H4 (cell line): ENCODE measurements at places on chromosomes 7 and 10. TPM values are rescaled to one million over a fixed set of nuclear protein-coding genes. Genes with fewer than 3 reads are reported as not detected.

Gene NKX2-3
- not detected in 2 replicates for total RNA-seq

Gene LRRD1
- 0.12 TPM in 1 of 2 replicates, not detected in the other for total RNA-seq

DNA sequence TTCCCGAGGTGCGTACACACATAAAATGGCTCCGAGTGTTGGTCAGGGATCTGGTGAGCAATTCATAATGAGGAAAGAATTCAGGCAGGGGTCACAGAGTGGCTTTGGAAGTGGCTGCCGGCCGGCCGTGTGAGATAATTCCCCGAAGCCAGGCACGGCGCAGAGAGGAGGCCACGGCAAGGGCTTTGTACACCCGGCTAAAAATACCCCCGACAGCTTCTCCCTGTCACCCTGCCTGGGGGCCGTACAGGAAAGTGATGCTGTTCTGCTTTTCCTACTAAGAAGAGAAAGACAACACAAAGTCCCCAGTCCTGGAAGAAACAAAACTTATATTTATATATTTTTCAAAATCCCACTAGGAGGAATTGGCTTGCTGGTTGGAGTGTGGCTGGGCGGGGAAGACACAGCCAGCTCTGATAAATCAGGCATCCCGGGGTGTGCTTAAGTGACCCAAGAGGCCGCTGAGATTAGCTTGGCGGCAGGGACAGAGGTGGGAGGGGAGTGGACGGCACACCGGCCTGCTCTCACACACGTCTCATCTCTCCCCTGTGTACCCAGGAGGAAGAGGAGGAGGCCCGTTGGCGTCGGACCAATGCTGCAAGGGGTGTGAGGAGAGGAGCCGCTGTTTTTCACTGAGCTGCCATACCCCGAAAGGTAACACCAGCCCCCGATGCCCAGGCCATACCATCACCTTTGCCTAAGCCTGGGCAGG, 70.5 kb downstream of the ZMIZ1 start:
- DNase-seq: peak; percentile 89

GRCh38 chr7:44519546-44519945, 21.6 kb downstream of the NPC1L1 start:
- DNase-seq: no peak

GRCh38 chr10:25441270-25441669, 266.5 kb downstream of the GPR158 start:
- no peak for DNase-seq

Gene VAX1
- not detected in 2 replicates for total RNA-seq

Gene AFAP1L2
- total RNA-seq: 0.70 and 1.3 TPM in 2 replicates

DNA sequence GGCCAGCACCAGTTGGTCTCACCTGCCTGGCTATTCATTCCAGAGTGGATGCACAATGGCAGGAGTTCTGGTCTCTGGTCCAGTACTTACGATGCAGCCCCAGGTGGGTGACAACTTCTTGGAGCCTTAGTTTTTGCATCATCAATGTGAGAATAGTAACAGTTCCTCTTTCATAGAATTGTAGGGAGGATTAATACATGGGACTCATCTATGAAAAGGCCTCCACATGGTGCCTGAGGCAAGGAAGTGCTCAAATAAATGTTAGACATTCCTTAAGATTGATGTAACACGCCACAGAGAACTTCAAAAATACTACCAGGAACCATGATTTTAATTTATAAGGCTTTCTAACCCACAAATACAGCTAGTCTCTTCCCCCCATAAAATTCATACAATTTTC, 120.1 kb upstream of the CHST15 start:
- DNase-seq: no peak

DNA sequence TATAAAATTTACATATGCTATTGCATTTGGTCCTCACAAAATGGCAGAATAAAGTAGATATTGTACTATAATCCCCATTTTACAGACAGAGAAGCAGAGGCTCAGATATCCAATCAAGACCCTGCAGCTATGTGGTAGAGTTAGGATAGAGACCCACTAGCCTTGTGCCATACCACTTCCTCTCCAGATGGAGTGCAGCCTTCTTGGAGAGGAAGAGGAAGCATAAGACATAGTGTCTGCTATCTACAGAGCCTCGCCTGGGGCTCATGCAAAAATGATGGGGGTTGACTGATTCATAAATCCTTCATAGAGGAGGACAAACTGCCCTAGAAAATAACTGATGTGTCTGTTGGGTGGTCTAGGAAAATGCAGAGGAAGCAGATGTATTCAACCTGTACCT, 447.3 kb downstream of the KCNMA1 start:
- no peak for DNase-seq

Gene NAT16
- total RNA-seq: not detected in 2 replicates

DNA sequence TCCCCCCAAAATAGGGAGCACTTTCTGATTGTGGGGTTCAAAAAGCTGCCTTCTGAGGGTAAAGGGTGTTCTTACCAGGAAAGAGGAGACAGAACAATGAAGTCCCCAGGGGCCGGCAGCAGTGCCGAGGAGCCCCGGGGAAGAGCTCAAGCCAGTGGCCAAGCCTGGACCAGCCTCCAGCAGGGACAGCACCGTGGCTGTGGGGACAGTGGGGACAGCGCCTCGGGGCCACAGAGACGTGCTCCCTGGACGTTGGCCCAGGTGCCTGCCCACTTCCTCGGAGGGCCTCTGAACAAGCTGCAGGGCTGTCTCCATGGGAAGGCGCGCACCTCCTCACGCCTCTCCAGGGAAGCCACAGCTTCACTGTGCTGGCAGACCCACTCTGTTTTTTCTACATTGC, 312.6 kb downstream of the PTPRN2 start:
- no peak for DNase-seq

DNA sequence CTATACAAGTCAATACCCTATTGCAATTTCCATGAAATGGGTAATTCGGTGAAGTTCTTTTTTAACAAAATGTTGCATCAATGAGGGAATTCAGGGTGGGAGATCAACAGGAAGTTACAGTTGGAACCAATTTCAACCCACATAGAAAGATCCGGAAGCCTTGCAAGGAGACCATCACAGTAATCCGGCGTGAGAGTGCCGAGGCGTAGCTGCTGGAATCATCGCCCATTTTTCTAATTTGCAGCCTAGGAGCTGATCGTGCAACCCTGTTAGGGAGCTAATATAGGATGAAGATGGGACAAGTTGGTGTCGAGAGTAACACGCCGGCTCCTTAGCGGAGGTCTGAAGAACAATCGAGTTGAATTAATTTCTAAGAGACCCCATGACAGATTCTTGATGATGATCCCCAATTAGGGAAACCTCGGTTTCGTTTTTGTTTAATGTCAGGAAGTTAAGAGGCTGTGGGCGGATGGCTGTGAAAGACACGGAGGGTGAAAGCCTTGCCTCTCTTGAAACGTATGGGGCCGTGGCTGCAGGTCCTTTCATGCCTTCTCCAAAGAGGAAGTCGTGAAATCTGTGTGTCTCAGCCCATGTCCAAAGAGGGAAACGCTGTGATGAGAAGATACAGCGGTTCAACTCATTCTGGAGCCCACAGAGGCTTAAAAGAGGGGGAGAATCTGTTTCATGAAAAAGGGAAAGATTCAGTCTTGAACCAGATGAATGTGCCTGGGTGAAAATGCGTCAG, 51.2 kb upstream of the CARD11 start:
- no peak for DNase-seq

Gene PPP1R17
- total RNA-seq: not detected in 2 replicates

DNA sequence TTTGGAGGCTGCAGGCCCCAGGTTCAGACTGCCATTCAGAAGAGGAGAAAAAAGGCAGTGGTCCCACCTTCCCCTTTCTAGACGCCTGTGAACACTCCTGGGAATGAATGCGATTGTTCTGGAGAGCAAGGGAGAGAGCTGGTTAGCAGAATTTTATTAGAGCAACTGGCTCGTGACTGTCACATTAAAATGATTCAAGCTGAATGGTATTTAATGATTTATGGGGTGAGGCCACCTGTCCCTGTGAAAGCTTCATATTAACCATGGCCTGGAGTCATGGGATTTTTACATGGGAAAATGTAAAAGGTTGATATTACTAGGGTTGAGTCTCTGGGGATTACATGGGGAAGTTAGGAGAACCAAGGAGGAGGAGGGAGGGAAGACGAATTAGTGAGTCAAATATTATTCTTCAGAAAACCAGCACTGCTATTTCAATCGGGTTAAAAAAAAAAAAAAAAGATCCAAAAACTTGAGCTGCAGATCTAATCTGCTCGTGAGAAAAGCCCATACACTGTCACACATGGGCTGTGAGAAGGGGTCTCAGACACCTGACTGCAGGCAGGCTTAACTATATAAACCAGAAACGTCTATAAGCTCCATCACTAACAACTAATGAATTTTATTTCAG, 8.3 kb downstream of the CXCL12 start:
- no peak for DNase-seq

DNA sequence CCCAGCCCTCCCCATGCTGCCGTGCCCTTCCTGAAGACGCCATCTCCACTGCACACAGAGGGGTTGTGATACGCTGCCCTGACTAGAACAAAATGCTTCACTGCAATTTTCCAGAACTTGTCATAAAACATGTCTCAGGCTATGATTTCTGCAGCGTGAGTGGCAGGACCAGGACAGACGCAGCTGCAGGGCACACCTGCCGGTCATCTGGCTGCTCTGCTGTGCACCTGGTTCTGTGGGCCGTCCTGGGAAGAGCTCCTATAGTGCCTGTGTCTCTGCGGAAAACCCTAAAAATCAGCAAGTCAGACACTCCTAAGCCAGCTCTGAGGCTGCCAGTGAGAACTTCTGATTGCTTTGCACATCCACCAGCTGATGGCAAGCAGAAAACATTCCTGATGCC, 39.7 kb upstream of the DIP2C start:
- DNase-seq: no peak

Gene TFR2
- 0.25 TPM in 1 of 2 replicates, not detected in the other for total RNA-seq

DNA sequence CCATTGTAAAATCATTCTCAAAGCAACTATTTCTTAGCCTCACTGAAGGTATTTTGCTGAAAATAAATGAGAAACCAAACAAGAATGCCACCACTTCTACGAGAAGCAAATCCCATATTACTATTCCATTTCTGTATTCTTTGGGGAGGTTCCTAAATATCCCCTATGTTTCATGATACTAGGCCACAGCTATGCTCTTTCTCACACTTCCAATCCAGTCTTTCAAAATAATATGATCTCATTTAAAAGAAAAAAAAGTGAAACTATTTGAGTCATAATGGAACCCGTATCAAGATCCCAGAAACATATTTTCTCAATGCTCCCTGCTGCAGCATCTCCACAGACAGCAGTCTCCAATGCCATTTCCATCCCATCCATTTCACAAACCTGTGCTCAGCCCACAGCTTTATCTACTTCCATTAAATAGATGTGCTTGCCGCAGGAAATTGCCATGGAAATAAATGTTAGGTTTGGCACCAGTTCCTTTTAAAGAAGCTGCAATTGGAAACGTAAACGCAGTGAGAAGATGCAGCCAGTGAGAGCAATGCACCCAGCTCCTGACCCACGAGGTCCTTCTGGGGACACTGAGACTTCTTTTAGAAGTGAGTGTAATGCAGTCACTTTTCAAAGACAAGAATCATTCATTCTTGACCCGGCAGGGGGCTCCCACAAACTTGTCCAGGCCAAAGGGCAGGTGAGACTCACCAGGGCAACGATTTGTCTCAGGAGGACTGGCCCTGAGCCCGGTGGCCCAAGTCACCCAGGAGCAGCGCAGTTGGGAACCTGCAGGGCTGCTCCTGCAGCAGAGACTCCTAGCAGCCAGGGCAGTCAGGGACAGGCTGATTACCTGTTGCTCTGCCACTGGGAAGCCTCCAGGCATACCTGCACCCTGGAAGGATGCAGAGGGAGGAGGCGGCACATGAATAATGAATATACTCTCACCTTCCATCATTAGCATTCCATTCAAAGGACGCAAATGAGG, 99.6 kb downstream of the C10orf90 start:
- no peak for DNase-seq

DNA sequence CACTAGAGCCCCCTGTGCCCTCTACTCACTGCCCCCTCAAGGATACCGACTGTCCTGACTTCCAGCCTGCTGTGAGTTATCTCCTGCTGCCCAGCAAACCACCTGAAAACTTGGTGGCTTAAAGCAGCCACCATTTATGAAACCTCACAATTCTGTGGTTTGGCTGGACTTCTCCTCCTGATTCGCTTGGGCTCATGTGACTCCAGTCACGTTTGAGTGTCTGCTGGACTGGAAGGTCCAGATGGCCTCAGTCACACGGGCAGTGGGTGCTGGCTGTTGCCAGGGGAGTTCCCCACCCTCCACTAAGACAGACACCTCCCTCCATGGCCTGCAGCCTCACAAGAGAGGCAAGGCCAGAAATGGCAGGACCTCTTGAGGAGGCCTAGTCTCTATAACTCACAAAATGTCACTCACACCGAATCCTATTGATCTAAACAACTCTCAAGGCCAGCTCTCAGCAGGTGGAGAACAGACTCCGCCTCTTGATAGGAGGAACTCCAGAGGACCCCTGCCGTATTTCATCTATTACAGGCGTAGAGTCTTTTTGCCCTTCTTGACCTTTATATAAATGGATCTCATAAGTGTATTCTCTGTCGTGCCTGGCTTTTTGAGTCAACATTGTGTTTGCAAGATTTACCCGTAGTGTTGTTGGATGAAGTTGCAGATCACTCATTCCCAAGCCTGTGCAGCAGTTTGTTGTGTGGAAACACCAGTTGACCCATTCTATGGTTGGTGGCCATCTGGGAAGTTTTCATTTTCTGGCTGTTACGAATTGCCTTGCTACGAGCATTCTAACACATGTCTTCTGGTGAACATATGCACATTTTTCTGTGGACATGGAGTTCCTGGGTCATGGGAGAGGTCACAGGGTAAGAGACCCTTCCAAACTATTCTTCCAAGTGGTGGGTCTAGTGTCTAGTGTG, 48.3 kb downstream of the ZMIZ1 start:
- peak; percentile 40 for DNase-seq

Gene CRPPA
- total RNA-seq: 0.12 TPM in 1 of 2 replicates, not detected in the other

DNA sequence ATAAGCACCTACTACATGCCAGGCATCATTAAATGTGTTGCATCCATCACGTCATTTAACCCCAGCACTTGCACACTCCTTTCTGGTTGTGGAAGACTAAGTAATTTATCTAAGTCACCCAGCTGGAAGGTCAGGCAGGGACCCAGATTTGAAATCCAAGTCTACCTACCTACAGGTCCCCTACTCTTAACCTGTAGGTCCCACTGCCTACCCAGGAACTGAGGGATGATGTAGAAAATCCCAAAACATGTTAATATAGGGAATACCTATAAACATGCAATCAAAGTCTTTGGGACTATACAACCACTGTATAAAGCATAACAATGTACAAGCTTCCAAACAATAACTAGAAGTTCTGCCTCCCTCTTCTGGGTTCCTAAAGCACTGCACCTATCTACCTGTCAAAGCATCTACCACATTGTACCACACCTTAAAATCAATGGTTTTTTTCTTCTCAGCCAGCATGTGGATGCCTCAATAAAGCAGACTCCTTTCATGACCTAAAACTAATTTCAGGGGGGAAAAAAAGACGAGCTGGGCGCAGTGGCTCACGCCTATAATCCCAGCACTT, 5.6 kb downstream of the IL6 start:
- DNase-seq: no peak

DNA sequence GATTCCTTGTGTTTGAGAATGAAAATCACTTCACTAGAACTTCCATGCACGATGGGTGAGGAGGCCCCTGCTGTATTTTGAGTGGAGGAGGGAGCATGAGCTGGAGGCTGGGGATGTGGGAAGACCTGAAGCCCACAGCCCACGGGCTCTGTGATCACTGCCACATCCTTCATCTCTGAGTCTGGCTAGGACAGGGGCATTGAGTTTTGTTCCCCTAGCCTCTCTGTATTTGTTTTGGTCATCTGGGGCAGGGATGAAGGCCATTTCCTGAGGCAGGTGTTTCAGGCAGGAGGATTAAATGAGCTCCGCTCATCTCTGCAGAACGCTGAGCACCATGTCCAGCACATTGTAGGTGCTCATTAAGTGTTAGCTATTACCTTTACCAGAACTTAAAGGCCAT, 293.6 kb downstream of the GLRX3 start:
- no peak for DNase-seq
